ENCODE measurements at places on chromosomes 7 and 10.

DNA sequence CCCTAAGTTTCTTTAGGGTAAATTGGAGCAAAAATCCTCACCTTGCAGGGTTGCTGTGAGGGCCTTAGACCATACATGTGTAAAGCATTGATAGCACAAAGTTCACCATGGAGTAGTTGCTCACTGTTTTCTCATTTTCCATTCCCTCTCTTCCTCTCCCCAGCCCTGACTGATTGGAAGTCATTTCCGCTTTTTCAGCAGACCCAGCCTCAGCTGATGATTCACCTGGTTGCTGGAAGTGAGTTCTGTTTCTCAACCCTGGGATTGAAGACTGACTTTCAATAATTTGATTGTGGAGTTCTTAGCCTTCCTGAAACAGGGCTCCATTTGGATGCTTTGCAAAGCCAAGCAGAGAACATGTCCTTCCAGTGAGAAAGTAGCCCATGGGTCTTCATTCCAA, 107.0 kb downstream of the PLXNA4 start:
- no peak for DNase-seq

GRCh38 chr10:68628576-68629127, 68.5 kb downstream of the TET1 start:
- DNase-seq: no peak

DNA sequence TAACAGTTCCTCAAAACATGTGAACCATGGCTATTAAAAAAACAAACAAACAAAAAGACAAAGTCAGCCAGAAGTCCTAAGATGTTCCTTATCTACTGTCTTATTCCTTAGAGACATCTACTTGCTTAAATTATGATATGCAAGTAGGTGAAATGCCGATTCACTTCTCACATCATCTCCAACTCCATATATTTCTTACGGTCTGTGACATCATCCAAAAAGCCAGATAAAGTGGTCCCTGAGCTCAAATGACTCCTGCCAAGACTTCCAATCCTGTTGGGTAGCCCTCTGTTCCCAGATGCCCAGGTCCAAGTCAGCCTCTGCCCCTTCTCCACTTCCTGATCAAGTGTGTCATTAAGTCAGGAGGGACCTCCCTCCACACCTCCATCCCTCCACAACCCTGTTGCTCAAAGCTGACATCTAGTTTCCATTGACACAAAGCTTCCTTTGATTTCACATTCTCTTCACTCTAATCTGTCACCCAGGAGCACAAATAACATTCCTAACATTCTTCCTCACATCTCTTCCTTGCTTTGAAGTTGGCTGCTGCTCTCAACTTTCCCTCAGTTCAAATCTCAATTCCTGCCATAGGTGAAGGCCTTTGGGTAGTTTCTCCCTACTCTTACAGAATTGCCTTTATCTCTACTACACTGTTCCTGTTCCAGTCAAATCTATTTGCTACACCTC, 56.1 kb upstream of the PDLIM1 start:
- DNase-seq: no peak

- no peak for DNase-seq
These were observed 88.7 kb downstream of the MAD1L1 start for GRCh38 chr7:2143981-2144595.

DNA sequence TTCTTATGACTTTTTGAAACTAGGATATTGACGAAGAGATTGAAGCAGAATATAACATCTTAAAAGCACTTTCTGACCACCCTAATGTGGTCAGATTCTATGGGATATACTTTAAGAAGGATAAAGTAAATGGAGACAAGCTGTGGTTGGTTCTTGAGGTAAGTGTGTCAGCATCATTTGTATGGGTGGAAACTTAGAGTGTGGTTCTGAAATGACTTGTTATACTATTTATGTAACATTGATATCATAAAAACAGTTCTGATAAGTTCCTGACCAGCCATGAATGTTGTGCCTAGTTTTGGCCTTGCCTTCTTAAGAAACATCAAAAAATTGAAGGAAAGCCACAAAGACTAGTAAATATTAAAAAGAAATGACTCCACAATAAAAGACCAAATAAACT, 20.8 kb downstream of the MYO3A start:
- DNase-seq: no peak

GRCh38 chr7:38428041-38428440, 154.6 kb upstream of the TARP start:
- DNase-seq: no peak

DNA sequence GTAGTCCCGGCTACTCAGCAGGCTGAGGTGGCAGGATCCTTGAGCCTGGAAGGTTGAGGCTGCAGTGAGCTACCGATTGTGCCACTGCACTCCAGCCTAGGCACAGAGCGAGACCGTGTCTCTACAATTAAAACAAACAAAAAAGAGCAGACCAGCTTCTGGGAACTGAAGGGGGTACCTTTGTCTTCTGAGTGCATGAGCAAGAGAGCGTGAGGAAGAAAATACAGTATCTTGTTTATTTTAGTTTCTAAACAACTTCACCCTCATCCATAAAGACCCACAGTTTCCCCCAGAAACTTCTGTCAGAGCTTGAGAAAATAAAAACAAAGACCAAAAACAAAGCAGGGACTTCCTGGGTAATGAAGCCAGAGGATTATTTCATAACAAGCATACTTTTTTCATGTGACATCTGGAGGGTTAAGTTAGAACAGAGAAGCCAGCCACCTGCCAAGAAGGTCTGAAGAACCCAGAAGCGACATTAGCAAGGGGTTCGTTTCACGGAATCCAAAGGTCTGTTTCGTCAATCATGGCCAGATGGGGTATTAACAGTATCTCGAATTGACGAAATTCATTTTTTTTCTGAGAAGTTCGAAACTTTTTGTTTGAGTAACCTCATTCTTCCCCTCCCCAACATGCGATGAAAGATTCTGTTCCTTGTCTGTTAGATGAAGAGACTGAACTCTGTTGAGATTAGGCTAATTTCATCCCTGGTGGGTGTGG, 10.2 kb upstream of the IL2RA start:
- DNase-seq: no peak

DNA sequence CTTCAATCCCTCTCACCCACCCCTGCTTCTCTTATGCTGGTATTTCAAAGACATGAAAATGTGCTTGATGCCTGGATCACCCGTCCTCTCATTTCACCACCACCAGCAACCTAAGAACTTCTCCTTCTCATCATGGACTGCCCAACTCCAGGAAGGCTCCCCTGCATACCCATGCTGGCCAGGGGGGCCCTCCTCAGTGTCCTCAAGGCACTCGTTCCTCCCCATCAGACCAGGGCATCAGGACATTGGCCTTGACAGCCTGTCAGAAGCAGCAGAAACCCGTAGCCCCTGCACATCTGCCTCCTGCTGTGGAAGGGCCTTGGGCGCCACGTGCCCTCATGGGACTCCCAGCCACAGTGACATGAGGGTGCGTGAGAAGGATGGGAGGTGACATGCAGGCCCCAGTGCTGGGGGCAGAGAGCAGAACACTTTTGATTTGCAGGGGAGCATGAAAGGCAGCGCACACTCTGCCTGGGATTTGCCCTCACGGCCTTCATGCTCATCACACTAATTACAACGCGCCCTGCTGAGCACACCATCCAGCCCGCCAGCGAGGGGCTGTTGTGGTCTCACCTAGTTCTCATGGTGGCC, 1.9 kb upstream of the HSPA12A start:
- no peak for DNase-seq

GRCh38 chr7:70640266-70640833, 491.6 kb upstream of the GALNT17 start:
- no peak for DNase-seq

DNA sequence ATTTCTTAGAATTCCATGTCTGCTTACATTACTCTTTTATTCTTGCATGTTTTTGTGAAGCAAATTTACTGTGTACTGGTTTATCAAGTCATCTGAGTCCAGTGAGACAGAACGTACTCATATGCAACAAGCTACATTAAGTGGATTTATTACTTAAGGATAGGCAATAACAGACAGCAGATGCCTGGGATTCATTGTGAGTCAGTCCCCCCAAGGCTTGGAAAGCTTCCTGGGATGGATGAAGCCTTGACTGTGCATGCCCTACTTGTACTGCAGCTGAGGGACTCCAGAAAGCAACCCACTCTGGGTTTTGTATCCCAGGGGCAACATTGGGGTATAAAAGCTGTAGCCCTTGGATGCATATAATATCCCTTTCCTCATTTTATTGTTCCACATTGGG, 113.4 kb upstream of the RAB18 start:
- DNase-seq: no peak

- no peak for DNase-seq
These were observed 118.9 kb upstream of the NRP1 start for GRCh38 chr10:33453081-33454025.

- DNase-seq: no peak
These were observed 435.3 kb upstream of the IGFBP3 start for GRCh38 chr7:46356371-46356770.

GRCh38 chr10:5840314-5841307, 27.4 kb upstream of the GDI2 start:
- DNase-seq: no peak

- DNase-seq: no peak
These were observed 336.4 kb upstream of the PLXDC2 start for GRCh38 chr10:19479854-19480253.

GRCh38 chr7:2517026-2517425, 2.5 kb upstream of the LFNG start:
- no peak for DNase-seq

DNA sequence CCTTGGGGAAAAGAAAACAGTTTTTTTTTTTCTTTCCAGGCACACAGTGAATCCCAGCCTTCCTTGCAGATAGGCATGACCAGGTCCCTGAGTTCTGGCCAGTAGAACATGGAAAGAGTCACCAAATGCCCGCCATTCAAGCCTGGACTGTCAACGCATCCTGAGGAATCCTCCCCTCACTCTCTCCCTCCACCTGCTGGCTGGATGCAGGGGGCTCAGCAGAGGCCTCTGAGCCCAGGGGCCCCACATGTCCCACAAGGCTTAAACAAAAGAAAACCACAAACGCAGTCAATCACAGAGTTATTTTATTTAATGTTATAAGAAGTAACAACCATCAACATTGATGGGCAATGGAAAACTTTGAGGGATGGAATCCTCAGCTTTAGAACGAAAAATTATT, 93.1 kb downstream of the JCAD start:
- DNase-seq: no peak

DNA sequence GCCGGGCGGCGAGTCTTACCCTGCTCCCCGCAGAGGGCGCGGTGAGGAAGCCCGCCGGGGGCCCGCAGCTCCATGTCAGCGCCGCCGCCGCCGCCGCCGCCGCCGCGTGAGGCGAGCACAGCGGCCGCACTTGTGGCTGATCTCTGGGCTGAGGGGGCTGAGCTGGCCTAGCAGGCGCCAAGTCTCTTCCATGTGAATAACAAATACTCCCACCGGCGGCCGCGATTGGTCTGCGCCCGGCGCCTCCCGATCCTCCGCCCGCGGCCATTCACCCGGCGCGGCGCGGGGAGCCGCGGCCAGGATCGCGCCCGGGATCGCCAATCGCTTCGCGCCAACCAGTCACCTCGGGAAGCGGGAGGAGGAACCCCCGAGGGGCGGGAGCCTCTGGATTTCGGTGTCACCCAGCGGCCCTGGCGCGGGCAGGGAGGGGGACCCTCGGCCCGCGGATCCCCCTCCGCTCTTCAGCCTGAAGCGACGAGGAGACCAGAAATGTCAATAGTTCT, at the start of gene GRM8:
Gene GRM8, minus strand, starts transcription at position 164 of the 503 bp plus-strand sequence.
- DNase-seq: no peak

DNA sequence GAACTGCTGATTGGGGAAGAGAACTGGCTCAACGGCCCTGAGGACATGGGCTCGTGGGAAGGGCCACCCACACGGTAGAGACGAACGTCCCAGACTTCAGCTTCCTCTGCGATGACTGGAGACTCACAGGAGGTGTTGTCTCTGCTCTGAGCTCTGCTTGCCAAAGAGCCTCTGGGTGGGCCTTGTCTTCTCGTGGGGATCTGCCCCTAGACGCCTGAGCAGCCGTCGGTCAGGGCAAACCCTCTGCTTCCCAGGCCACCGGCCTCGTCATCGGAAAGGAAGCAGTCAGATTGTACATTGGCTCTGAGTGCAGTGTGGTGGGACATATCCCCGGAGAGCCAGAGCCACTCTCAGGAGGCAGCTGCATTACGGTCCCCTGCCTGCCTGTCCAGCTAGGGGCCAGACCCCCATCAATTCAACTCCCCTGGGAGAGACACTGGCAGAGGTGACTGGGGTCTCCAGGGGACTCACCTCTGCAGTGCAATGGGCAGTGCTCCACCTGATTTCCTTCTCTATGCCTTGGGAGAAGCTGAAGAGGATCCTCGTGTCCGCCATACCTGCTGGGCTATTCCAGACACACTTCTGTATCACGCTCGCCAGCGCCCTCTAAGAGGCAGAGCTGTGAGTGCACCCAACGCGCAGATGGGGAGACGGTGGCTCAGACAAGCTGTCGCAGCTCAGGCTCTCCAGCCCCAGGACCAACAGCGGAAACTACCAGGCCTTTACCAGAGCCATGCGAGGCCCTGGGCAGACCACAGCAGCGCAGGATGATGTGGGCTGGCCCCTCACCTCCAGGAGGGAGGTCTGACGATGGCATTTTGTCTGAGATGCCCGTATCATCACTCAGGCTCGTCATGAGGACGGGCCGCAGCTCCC, 227.4 kb downstream of the TCERG1L start:
- no peak for DNase-seq

DNA sequence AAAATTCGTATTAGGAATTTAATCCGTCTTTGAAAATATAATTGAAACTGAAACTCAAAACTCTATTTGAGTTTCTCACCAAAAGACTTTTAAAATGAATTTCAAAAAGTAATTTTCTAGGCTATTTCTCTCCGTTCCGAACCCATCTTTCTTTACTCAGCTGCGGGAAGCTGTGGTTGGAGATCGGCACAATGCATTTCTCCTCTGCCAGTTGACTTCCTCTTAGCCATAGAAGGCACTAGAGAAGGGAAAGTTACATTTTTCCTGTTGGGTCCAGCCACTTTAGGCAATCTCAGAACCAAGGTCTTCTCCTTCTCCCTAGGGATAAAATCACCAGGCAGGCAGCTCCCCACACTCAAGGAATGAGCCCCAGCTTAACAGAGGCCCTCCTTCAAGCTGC, 133.6 kb upstream of the COL1A2 start:
- DNase-seq: no peak

- DNase-seq: no peak
These were observed 12.3 kb upstream of the CTBP2 start for GRCh38 chr10:125172694-125173093.

DNA sequence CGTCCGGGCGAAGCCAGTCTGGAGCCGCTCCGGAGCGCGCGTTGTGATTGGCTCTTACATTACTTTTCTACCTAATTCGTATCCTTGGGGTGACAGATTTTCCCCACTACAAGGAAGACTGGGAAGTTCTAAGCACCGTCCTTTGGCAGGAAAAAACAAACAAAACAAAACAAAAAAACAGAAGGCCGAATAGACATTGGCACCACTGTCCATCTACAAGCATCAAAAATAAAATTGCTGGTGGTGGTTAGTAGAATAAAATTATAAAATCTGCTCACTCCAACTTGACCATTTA, 651 bp upstream of the SKAP2 start:
- DNase-seq: no peak

DNA sequence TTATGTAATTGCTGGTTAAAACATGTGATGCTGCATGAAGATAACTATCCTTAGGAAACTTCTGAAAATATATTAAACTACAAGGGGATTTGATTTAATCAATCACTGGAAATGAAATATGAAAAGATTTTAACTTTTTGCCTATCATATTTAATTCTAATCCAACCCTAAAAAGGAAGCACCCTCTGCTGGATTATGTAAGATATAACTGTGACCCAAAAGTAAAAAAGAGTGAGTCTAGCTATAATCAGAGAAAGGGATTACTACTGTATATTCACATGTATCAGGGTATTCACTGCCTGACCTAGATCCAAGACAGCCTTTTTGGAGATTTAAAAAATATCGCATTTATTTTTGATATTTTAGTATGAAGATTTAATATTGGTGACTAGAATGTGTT, 295.5 kb downstream of the MDFIC start:
- DNase-seq: no peak
